Epithelial cell of esophagus (primary cell): ENCODE measurements at places on chromosomes 3 and 15.

GRCh38 chr3:184756151-184757021, 44.5 kb upstream of the MAGEF1 start:
- peak; percentile 43 for DNase-seq

GRCh38 chr15:66822576-66822975, 120.5 kb downstream of the SMAD6 start:
- no peak for DNase-seq

DNA sequence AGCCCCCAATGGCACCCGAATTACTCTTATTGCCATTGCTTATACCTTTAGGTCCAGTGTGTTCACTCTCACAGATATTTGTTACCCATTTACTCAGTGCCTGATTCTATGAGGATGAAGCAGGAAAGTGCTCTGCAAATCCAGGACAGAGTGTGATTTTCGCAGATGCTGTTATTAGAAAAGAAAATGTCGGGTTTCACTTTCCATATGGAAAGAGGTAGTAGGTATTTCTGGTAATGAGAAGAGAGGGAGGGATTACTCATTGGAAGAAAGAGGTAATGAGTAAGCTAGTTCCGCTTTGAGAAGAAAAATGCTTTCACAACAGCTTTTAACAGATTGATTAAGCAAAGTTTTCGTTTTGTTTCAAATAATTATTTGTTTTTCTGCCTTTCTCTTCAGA, 336.3 kb upstream of the CFAP20DC start:
- DNase-seq: peak; percentile 22

DNA sequence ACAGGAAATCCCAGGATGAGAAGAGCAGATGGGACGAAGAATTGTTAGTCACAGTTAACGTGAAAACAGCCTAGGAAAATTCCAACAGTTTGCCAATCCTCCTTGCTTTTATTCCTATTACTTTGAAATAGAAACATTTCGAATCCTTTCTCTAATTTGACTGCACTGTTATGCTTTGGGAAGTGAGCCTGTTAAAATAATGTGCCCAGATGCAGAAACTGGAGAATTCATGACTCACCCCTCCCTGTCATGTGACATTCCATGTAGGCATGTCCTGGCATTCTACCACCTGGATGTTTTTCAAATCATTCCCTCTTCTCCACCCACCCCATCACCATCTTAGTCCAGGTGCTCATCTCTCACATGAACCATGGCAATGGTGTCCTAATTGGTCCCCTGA, 107.3 kb downstream of the MINAR1 start:
- peak; percentile 46 for DNase-seq

GRCh38 chr15:96792216-96792615, 461.7 kb downstream of the NR2F2 start:
- no peak for DNase-seq

DNA sequence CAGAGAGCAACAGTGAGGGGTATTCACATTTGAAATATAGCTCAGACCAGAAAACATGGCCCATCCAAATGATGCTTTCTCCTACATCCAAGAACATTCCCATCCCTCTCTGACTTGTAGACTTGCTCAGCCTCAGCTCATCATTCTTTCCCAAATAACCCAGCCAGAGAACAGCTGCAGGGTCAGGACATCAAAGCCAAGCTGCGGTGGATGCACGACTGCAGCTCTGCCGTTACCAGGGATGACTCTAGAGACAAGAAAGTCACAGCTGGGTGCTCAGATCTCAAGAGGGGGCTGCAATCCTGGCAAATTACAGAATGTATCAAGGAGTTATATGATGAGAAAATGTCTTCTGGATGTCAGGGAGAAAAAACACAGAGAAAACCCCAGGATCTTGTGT, 944.3 kb downstream of the NTRK3 start:
- no peak for DNase-seq

GRCh38 chr3:169349622-169349942, 313.9 kb downstream of the MECOM start:
- DNase-seq: no peak

- DNase-seq: no peak
Measured at GRCh38 chr3:98070840-98071239, 16.1 kb upstream of the OR5AC2 start.

- no peak for DNase-seq
Measured at GRCh38 chr3:105798381-105798934, 70.4 kb downstream of the CBLB start.

DNA sequence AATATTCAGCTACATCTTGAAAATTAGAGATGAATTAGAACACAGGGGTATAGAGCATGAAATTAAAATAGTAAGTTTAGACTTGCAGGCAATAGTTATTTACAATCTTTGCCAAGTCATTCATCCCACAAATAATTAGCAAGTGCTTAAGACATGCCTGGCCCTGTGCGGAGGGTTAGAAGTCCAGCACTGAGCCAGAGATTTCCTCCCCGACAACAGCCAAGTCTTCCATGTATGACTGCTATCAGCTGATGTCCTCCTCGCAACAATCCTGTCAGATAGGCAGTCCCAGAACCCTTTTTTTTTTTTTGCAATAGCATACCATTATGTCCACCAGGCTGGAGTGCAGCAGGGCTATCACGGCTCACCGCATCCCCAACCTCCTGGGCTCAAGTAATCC, 14.6 kb downstream of the SIN3A start:
- DNase-seq: peak; percentile 69

GRCh38 chr3:12188681-12189287, 30.1 kb upstream of the TIMP4 start:
- DNase-seq: peak; percentile 68

GRCh38 chr3:178455946-178456345, 80.3 kb upstream of the KCNMB2 start:
- DNase-seq: no peak

- no peak for DNase-seq
Measured at GRCh38 chr3:15291589-15292541, 40.5 kb downstream of the SH3BP5 start.

DNA sequence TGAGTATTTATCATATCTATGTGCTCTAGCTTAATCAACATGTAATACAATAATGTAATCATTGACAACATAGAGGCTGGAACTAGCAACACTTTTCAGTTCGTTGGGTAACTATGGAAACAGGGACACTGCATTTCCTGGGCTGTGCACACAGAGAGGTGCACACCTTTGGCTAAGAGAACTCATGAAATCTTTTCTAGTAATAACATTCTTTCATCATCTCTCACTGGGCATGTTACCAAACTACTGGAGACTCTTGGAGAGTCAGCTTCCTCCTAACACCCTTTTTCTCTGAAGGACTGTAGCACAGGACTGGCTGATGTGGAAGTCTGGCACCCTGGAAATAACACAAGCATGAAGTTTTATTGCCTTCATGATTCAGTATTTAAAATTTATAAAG, 135.6 kb downstream of the KCNMB2 start:
- peak; percentile 80 for DNase-seq

DNA sequence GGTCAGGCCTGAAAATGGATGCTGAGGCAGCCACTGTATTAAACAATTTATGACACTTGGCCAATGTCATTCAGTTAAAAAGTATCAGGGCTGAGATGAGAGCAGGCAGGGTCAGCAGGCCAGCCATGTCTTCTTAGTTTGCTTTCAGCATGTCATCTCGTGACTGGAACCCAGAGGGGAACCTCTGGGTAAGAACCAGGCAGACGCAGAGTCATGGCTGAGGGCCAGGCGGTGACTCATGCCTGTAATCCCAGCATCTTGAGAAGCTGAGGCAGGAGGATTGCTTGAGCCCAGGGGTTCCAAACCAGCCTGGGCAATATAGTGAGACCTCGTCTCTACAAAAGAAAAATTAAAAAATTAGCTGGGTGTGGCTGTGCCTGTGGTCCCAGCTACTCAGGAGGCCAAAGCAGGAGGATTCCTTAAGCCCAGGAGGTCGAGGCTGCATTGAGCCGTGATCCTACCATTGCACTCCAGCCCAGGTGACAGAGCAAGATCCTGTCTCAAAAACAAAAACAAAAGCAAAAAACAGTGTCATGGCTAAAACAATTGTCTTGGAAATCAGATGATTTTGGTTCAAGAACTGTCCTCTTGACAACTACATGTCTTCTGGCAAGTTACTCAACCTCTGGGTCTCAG, 11.7 kb downstream of the BCL2L10 start:
- DNase-seq: peak; percentile 89

DNA sequence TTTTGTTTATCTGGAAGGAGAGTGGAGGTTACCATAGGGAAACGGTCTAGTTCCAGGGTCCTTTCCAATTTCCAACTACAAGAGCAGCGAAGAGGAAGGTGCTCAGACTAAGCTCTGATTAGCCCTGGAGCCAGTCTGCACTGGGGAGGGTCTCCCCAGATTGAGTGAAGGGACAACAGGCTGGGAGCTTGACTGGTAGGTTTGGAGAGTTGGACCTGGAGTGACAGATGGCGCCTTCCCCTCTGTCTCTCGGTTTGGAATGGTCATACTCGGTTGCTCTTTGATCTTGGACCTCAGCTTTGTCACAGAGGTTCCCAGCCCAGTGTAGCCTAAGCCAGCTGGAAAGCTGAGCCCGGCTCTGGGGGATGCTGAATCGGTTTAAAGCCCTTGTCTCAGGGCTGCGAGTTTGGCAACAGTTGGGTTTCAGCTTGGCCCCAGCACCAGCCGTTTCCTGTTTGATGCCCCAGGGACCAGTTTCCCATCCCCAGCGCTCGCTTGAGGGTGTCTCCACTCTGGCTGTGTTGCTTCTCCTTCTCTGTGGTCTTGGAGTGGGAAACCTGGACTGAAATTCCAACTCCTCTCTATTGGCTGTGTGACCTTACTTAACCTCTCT, 53.1 kb upstream of the ULK4 start:
- no peak for DNase-seq

- no peak for DNase-seq
Measured at GRCh38 chr15:43189296-43189695, 4.1 kb downstream of the CCNDBP1 start.

DNA sequence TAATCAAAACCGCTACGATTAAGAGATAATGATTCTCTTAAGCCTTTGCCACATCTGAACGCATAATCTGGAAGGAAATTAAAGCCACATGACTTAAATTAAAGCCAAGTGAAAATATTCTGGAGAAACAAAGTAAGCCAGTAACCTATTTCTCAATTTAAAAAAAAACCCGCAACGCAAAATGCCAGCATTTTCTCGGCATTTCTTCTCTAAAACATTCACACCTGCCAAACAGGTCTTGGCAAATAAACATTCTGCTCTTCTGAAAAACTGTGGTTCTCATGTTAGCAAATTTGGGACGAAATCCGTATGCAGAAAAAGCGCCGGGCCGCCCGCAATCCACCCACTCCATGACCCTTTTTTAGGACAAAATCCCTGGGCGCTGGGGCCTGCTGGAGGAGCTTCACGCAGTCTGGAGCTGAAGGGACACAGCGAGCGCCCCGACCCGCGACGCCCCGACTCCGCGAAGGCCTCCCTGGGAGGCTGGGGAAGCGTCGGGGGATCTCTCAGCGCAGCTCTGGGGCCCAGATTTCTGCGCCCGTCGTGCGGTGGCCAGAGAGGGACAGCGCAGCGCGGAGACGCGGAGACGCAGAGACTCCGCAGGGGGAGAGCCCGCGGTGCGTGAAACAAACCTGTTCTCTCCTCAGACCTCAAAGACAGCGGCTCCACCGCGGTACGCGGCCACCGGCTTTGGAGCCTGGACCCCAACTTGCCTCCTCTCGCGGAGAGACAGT, 471 bp downstream of the NKIRAS1 start:
- DNase-seq: no peak

GRCh38 chr3:130787422-130788068, 40.9 kb upstream of the PIK3R4 start:
- no peak for DNase-seq

GRCh38 chr3:64650715-64651114, 37.1 kb downstream of the ADAMTS9 start:
- no peak for DNase-seq

DNA sequence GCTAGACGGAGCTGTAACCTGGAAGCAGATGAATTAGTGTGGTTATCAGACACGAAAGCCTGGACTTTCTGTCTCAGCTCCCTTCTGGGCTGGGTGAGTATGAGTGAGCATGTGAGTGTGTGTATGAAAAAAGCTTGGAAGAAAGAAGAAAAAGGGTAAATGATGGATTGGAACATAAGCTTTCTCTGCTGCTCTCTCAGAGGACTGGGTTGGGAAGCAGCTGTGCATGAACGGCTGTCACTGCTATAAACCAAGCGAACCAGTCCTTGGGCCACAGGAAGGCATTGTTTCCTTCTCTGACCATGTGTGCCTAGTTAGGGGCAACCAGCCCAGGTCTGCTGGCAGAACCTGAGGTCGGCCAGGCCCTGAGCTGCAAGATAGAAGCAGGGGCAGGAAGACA, 37.0 kb downstream of the UMPS start:
- DNase-seq: no peak

DNA sequence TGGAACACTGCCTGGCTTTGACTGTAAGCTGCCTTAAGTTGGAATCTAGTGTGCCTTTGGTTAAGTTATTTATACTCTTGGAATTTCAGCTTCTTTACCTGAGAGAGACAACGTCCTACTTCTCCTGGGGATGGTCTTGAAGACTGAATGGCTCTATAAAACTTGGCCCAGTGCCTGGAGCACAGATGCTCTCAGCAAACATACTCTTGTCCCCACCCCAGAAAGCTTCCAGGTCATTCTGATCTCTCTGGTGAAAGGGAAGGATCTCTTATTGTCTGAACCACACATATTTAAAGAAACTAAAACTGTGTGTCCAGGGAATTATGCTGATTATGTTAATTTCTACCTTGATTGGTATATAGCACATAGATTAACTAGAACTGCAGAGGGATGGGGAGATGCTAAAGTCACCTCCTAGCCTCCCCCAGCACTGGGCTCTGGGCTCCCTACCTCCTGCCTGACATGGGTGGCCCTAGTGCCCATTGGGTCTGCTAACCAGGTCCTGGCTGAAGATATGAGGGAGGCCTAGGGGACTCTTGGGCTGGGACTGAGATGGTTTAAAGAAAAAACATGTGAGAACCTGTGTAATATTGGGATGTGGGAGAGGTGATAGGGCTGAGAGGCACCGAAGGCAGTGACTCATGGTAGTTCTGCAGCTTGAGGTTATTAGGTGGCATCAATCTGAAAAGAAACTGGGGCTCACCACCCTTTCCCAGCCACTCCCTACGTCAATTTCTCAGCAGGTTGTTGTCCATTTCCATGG, 171.0 kb downstream of the RPLP1 start:
- peak; percentile 47 for DNase-seq

GRCh38 chr15:42286445-42287029, 13.3 kb upstream of the TMEM87A start:
- DNase-seq: no peak

- no peak for DNase-seq
Measured at GRCh38 chr15:50929062-50929461, 20.6 kb downstream of the AP4E1 start.

DNA sequence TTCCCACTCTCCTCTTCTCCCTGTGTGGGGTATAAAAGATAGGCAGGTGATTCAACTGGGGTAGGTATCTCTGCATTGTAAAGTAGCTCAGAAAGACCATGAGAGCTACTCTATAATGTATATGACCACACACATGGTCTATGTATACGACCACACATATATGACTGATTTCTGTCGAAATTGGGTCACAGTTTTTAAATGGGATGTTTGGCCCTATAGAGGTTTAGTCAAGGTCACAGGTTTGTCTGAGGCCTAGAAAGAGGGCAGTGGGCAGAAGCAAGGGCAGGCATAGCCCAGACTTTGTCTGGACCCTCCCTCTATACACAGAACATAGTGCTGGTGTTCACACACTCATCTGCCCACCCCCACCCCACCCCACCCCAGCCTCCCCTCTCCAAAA, 4.4 kb downstream of the LAMP3 start:
- DNase-seq: no peak

- DNase-seq: peak; percentile 78
Measured at GRCh38 chr15:96345560-96346399, 15.3 kb downstream of the NR2F2 start.

GRCh38 chr3:161317077-161317476, 54.2 kb downstream of the SPTSSB start:
- no peak for DNase-seq

GRCh38 chr3:187773233-187774184, 28.2 kb upstream of the BCL6 start:
- peak; percentile 49 for DNase-seq
